ENCODE measurements at places on chromosomes 7 and 10.
A peak's percentile ranks its signal among the peaks of the same experiment; 100 is the strongest.

GRCh38 chr7:101990811-101991418 is 173.5 kb downstream of the CUX1 start:
- DNase-seq: no peak

- DNase-seq: no peak
Observed at GRCh38 chr10:86391236-86391840, 24.7 kb upstream of the GRID1 start.

DNA sequence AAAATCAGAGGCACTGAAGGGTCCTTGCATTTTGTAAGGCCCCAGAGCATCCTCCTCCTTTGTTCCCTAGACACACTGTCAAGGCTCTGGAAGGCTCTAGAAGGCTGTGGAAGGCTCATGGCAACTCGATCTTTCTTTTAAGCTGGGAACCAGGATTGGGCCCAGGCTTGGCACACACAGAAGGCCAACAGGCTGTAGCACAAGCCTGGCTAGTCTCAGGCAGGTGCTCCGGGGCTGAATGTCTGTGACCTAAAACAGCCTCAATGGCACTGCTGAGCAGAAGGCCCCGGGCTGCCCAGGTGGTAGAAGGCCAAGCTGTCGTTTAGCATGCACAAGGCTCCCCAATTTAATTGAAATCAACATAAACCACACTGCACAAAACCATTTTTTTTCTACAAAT is 55.7 kb downstream of the PRKAG2 start:
- peak; percentile 19 for DNase-seq

DNA sequence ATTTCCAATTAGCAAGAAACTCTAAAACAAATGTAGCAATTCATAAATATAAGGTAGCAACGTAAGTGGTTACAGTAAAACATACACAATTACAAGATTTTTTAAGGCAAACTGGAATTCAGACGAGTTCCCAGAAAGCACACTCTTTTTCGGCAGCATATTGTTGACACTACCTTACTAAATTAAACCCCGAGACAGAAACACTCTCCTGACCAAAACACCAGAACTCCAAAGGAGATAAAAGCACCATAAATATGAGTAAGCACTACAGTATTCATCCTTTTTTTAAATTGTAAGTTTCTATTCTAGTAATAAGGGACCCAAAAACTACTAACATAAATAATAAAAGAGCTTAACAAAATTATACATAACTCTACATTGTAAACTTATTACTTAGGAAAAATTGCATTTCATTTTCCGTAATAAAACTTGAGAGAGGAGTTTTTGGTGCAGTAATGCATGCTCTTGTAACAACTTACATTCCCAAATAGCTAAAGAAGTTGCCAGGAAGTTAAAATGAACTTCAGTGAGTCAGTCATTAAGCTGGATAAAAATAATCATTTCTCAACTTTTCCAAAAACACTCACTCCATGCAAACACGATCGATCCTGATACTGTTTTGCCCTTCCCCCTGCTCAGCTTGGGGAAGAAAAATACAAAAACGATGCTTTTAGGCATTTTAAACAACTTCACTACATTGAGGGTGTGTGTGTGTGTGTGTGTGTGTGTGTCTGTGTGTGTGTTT is 2.0 kb downstream of the PIP4K2A start:
- no peak for DNase-seq

DNA sequence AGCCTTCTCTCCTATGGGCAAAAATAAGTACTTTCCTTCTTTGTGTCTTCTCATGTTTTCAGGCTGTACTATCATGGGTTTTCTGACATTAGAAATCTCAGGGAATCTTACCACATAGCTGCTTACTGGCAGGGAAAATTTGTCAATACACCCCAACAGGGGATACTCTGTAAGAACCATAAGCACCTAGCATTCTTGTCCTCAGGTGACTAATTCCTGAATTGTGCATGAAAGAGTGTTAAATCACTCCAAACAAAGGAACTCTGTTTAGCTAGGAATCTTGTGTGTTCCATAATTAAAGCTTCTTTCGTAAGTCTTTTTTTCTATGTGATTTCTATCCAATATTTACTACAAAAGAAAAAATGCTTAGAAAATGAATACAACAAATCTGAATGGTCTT is 206.7 kb upstream of the POT1 start:
- no peak for DNase-seq
